ENCODE measurements at places on chromosomes 6 and 20.

DNA sequence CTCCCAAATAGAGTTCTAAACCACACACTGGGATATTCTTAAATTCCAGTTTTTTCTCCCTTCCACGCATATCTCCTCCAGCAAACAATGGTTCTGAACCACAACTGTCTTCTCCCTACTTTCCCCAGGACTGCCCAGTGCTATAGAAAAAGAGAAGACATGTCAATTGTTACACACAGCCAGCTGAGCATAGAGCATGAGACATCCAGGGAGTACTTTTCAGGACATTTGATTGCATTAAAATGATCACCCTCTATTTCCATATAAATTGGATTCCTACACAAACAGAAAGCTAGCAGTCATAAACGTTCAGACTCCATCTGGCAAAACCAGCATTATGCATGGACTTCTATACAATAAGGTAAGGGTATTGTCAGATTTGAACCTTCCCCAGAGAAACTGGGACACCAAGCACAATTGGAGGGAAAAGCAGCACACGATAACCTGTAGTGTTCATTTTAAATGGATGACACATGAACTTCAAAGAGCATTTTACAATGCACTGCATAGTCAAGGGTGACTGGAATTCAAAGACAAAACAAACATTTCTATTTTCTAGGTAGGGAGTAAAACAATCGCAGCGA, 93.1 kb upstream of the HEY2 start:
- DNase-seq, result no peak

- no peak for DNase-seq
Observed at GRCh38 chr6:17331238-17331637, 50.1 kb downstream of the RBM24 start.

- peak; percentile 27 for DNase-seq
Observed at GRCh38 chr20:63223121-63223825, 7.3 kb upstream of the YTHDF1 start.

GRCh38 chr6:77397561-77397960, 65.7 kb downstream of the HTR1B start:
- DNase-seq, result no peak

- DNase-seq, result no peak
Observed at GRCh38 chr6:98976674-98977385, 29.1 kb upstream of the FBXL4 start.

DNA sequence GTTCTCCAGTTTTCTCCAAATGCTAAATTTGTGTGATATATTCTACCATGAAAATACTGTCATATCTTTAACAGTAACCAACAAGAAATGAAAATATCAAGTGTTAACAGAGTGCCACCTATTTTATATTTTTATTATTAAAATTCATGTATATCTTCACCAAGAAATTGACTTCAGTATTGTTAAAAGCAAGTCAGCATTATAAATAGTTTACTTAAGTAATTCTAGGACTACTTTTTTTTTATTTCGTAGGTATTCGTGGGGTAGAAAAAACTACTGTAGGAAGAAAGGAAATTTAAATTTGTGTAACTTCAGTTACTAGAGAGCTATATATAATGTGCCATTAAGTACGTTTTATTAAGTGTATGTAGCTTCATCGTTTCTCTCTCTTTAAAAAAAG, 6.3 kb upstream of the MAN1A1 start:
- no peak for DNase-seq

DNA sequence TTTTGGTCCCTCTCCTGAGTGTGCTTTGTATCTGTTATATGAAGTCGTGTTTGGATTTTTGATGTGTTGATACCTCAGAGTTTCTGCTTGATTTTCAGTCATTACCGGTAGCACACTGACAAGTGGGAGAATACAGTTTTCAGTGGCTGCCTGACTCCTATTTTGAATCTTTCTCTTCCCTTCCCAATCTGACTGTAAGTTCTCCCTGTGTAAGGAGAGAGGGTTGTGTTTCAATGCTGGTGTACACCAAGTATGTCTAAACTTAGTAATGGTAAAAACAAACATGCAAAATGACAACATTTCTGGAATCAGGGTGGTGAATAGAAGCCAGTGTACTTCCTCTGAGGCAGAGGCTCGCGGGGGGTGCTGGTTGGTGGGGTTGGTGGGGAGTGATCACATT, 103.4 kb downstream of the HIVEP1 start:
- DNase-seq, result no peak

DNA sequence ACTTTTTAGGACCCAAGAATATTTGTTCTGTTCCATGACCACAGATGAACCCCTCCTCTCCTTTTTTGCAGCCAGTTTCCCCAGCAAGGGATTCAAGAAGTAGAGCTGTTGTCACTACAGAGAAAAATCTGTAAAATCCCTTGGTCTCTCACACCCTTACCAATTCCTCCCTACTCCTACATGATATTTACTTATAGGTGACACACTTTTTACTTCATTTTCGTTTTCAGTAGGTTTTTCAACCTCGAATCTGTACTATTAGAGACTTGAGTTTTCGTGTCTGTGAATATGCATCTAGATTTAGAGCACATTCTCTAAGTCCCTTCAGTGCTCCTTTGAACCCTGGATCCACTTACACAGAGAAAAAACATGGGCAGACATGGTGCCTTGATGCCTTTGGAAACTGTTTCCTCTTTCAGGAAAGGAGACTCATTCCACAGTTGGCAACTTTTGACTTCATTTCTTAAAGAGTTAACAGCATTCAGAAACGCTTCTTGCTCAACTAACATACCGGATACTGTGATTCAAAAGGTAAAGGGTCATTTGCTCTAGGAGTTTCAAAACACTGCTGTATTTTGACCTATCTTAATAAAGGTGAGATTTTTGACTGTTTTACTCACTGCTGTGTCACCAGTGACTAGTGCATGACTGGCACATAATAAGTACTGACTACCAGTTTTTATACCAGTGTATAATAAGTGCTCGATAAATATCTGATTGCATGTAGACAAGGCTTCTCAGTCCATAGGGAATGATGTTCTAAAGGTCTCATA, 50.6 kb downstream of the LAMA4 start:
- no peak for DNase-seq

GRCh38 chr20:40778894-40779496, 90.0 kb upstream of the MAFB start:
- no peak for DNase-seq

GRCh38 chr6:1188199-1188598, 123.7 kb upstream of the FOXQ1 start:
- DNase-seq, result no peak

DNA sequence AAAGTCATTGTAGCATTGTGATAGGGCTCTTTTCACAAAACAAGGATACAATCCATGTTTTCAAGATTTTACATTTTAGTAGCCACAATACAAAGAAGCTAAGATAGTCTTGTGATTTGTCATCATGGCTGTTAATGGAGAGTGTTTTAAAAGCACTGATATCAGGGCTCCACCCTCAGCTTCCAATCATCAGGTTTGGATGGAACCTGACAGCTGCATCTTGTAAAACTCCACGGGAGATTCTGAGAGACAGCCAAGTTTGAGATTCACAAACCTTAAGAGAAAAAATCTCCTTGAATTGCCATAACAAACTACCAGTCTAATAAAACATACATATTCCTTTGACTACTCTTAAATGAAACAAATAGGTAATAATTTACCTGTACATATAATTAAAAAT, 280.2 kb downstream of the ESR1 start:
- no peak for DNase-seq

GRCh38 chr6:35717449-35718374, 19.1 kb upstream of the ARMC12 start:
- DNase-seq, result no peak

GRCh38 chr20:24909086-24909780, 39.8 kb upstream of the CST7 start:
- no peak for DNase-seq

- DNase-seq, result peak; percentile 30
Observed at GRCh38 chr6:18990059-18990978, 603.2 kb downstream of the RNF144B start.

DNA sequence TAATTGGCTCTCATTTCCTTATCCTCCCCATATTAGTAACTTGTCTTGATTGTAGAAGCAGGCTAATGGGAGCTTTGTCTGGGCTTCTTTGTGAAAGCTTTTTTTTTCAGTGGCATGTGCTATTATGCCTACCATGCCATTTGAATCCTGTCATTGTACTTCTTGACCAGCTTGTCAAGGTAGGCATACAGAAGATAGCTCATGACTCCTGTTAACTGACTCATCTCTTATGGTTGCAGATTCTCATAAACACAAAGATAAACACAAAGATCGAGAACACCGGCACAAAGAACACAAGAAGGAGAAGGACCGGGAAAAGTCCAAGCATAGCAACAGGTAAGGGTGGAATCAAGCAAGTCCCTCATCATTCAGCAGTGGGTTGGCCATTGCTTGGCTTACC, 32.5 kb downstream of the TOP1 start:
- DNase-seq, result no peak

- no peak for DNase-seq
Observed at GRCh38 chr6:64128301-64129024, 492.9 kb downstream of the PHF3 start.

DNA sequence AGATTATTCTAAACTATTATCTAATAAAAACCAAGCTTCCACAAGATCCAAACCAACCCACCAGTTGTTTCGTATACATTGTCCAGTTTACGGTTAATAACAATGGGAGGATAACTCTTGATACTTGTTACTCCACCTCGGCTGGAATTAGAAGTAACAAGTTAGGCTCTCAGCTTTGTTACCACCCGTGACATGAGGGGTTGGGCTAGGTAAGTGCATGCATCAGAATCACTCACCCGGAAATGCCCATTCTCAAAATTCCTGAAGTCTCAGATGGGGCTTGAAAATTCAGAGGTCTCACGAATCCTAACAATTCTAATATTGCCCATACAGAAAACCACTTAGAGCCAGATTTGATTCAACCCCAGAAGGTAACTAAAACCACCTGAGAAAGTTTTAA, 27.0 kb upstream of the SERPINB1 start:
- DNase-seq, result no peak

DNA sequence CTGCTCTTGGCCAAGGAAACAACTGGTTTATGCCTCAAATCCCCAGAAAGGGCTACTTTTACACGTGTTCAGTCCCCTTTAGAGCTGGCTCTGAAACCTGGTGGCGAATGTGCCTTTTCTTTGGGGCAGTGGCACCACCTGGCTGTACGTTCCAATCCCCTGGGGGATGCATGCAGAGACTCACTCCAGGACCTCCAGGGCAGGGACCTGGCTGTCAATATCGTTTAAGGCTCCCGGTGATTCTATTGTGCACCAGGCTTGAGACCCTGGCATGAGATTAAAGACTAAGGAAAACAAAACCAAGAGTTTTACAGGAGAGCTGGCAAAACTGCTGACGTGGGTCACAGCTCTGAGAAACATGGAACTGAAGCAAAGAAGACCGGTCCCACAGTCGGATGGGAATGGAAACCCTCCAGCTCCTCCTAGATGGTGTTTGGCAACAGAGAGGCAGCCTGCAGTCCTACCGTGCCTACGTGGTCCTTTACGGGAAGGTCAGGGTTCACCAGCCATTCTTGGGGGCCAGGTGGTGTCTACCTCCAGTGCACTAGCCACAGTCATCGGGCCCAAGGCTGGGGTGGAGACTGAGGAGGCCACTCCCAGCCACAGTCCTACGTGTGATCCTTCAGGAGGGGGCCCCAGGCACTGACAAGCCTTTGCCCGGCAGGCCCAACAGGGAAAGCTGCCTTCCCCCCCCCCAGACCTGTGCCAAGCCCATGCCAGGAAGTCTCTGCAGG, 203.3 kb upstream of the CST7 start:
- DNase-seq, result no peak

All from stimulated activated CD4-positive, alpha-beta T cell treated with anti-CD3 and anti-CD28 coated beads, Interleukin-1b, Interleukin-23, amount 100 ng/mL, for 48 hours (primary cell).